ENCODE measurements at places on chromosomes 4 and X.
A peak's percentile ranks its signal among the peaks of the same experiment; 100 is the strongest.

- no peak for DNase-seq
Observed at GRCh38 chr4:2433609-2434350, 15.0 kb downstream of the CFAP99 start.

- no peak for DNase-seq
Observed at GRCh38 chr4:85738721-85739120, 263.8 kb downstream of the ARHGAP24 start.

DNA sequence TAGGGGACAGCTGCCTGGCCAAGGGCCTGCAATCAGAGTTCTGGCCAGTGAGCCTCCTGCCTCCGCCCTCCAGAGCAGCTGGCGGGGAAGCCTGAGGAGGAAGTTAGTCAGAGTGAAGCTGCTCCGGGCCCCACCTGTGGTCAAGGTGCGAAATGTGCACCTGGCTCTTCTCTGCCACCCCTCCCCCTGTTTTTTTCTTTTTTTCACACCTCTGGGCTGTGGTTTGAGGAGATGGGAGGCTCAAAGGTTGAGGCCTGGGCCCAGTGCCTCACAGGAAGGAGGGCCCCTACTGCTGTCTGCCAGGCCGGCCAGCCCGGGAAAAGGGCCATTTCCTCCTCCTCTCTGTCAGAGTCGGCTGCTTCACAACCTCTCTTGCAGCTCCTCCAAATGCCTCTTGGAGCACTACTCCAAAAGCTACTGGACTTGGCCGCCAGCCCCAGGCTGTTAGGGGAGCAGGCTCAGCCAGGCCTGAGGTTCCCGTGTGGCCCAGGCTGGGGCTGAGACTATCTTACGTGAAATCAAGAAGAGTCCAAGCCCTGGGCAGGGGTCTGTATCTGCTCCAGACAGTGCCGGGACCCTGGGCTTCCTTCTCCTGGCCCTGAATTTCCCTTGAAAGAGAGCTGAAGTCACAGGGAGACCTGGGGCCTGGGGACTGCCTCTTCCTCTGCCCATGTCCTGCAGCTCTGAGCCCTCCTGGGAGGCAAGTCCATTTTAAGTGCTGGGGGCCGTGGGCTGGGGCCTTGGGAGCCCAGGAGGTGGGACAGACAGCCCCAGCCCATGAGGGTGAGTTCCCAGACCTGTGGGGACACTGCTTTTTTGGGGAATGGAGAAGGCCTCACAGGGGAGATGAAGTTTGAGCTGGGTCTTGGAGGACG lies 4.5 kb upstream of the CXCR3 start:
- peak; percentile 19 for DNase-seq

DNA sequence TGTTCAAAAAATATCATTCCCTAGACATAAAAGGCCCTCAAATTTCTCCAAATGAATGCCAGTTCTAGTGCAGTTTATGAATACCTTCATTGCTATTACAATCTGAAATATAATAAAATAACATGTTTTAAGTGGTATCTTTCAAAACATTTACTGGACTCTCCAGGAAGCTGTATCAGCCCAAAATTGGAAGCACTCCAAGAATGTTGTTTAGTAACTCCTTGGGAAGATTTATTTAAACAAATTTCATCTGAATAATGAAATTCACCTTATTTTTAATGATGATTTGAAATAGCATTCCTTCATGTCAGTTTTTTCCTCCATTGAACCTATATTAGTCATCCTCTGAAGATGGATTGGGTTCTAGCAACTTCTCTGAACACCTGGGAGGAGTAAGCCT lies 217.2 kb upstream of the PCDH18 start:
- DNase-seq = no peak

DNA sequence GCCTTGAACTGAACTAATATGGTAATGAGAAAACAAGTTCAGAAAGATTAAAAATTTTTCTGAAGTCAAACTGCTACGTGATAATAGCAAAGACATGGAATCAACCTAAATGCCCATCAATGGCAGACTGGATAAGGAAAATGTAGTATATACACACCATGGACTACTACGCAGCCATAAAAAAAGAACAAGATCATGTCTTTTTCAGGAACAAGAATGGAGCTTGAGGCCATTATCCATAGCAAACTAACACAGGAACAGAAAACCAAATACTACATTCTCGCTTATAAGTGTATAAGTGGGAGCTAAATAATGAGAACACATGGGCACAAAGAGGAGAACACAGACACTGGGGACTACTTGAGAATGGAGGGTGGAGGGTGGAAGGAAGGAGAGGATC lies 4.3 kb upstream of the RPS3A start:
- DNase-seq = no peak

DNA sequence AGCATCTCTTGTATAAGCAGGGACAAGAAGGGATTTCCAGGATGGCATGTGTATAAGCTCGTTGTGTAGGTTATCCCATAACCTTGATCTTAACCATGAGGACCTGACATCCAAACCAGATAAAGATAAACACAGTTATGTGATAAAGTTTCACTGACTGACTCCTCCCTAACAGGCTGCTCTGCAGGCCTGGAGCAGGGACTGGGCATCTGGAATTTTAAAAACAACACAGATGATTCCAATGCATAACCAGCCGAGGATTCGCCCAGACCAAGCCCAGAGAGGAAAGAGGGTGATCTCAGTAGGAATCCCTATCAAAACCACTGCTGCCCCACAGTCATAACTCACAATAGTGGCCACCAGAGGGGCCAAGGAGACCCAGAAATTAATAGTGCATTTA lies 22.7 kb downstream of the KLF3 start:
- no peak for DNase-seq
